ENCODE measurements at places on chromosomes 16 and 17. TPM values are rescaled to one million over a fixed set of nuclear protein-coding genes. Genes with fewer than 3 reads are reported as not detected.

The ACE gene
- total RNA-seq, result 6.4 TPM

The TP53TG3C gene
- total RNA-seq, result not detected

The OR2C1 gene
- 0.19 TPM for total RNA-seq

The CRYBA1 gene
- total RNA-seq, result not detected

The MMP25 gene
- total RNA-seq, result 0.13 TPM

The KRTAP16-1 gene
- total RNA-seq, result not detected

The ORC6 gene
- 42.2 TPM for total RNA-seq

DNA sequence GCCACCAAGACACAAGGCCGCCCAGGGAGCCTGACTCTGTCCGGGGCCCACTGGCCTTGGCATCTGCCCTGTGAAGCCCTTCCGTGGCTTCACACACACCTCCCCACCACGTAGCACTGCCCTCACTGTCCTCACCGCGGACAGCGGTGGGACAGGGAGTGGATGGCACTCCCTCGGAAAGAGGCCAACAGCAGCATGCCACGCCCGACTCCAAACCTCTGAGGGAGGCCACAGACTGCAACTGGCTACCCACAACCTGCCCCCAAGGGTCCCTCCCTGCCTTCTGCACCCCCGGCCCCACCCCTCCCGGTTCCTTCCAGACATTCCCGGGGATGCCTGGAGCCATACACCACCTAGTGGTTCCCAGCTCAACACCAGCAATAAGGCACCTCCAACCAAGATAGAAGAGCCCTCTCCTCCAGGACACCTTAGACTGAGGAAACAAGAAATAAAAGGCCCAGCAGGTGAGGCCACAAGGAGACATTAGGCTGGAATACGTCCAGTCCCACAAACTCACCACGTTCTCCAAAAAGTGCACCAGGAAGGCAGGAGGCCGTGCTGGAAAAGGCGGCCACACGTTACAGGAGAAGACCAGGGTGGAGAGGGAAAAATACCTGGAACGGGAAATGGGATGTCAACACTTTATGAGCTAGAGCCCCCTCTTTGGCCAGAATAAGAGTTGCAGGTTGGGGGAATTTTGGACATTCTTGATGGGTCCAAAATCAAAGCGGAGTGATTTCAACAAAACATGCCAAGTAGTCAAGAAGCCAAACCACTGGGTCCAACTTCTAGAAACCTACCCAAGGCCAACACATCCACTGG lies 310.0 kb downstream of the SOX9 start:
- DNase-seq, result no peak
- H3K4me3 ChIP-seq, result no peak overlapping the region
- no peak overlapping the region for H3K27ac ChIP-seq
- peaks cover 35% of the 10 kb centered on the region for H3K4me1 ChIP-seq

DNA sequence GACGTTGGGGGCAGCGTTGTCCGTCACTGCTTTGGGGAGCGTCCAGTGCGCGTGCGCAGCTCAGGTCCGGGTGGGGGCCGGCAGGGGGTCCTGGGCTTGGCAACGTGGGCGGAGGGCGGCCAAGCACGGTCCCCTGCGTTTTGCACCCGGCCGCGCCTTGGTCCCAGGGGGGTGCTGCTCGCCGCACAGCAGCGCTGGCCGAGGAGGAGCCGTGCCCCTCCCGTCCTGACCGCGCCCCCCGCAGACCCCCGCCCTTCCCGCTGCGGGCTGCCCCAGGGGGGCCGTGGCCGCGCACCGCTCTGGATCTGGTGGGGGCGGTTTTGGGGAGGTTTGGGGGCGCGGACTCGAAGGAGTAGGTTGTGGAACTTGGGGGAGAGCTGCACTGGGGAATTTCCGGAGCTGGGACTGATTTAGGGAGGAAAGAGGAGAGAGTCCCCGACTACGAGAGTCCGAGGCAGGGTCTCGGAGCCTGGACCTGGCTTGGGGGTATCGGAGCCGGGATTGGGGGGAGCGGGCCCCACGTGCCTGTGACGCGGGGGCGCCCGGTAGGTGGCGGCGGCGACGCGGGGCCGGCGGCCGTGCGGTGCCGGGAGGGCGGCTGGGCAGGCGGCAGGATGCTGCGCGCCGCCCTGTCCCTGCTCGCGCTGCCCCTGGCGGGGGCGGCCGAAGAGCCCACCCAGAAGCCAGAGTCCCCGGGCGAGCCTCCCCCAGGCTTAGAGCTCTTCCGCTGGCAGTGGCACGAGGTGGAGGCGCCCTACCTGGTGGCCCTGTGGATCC lies at the start of gene SLC9A5:
Gene SLC9A5 (plus strand): TSS at position 579 of the 777 bp plus-strand sequence. CDS start 36 bp downstream, at position 615.
- H3K4me1 ChIP-seq, result peaks cover 18% of the 10 kb centered on the region
- peak within 1 kb of the TSS; percentile 85 for H3K4me3 ChIP-seq
- no peaks in the 10 kb centered on the region for H3K36me3 ChIP-seq
- H3K27me3 ChIP-seq, result peaks cover 41% of the 10 kb centered on the region

DNA sequence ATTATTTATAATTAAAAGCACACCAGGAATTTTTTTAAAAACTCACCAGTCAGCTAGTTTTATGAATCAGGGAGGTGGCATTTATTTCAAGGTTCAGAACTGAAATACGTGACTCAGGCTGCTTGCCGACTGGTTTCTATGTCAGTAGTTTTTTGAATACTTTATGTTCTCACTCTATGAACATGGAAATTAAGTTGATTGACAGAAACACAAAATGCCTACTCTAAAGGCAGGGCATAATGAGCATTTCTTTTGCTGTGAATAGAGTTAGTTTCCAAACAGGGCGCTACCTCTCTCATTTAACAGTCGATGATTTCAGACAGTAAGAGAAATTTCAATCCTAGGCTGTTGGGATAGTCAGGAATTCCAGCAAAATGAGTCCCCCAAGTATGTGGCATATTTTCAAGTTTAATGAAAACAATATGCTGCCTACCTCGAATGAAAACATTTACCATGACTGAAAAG lies 6.7 kb downstream of the HS3ST3B1 start:
- DNase-seq, result no peak
- no peak overlapping the region for H3K27ac ChIP-seq
- peaks cover 29% of the 10 kb centered on the region for H3K4me1 ChIP-seq
- H3K4me3 ChIP-seq, result peak overlapping the region; percentile 47

DNA sequence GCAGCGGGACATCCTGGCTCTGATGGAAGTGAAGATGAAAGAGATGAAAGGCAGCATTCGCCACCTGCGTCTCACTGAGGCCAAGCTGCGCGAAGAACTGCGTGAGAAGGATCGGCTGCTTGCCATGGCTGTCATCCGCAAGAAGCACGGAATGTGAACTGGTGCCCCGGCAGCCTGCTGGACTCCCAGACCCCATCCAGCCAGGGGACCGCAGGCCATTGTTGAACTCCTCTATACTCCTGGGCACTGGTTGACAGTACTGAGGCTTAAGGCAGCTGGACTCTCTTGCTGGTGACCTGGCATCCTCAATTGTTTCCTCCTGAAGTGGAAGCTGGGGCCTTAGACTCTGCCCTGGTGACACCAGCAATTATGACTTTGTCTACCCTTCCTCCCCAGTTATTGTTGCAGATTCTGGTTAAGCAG lies 1.2 kb downstream of the THAP11 start:
- DNase-seq, result no peak
- H3K27me3 ChIP-seq, result no peaks in the 10 kb centered on the region
- peak overlapping the region; percentile 95 for H3K27ac ChIP-seq
- H3K4me1 ChIP-seq, result peaks cover 39% of the 10 kb centered on the region
- no peaks in the 10 kb centered on the region for H3K36me3 ChIP-seq
- H3K4me3 ChIP-seq, result peak overlapping the region; percentile 90

DNA sequence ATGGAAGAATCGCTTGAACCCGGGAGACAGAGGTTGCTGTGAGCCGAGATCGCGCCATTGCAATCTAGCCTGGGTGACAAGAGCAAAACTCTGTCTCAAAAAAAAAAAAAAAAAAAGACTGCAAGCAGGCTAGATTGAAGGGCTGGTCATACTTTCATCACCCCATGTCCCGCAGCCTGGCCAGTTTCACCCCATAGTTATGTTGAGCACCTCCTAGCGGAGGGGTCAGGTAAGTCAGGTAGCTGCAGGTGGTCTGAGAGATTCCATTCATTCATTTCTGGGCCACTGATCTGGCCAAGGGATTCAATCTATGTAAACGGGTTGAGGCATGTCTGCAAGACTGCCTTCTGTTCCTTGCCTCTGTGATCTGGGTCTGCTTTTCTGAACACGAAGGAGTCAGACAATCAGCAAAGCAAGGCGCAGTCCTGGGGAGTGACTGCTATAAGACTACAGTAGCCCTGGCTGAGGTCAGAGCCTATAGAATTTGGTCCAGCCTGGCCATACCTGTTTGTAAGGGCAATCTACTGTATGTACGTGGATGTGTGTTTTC lies 23.6 kb upstream of the BPTF start:
- H3K4me1 ChIP-seq, result no peaks in the 10 kb centered on the region
- H3K36me3 ChIP-seq, result no peaks in the 10 kb centered on the region
- H3K27ac ChIP-seq, result no peak overlapping the region
- H3K4me3 ChIP-seq, result no peak overlapping the region

GRCh38 chr16:73813527-73813926 lies 483.1 kb upstream of the PSMD7 start:
- no peaks in the 10 kb centered on the region for H3K36me3 ChIP-seq
- no peak for DNase-seq
- H3K27me3 ChIP-seq, result peaks cover 8% of the 10 kb centered on the region
- H3K4me1 ChIP-seq, result peaks cover 9% of the 10 kb centered on the region
- H3K4me3 ChIP-seq, result no peak overlapping the region

- no peak for DNase-seq
- H3K4me1 ChIP-seq, result peaks cover 4% of the 10 kb centered on the region
- no peak overlapping the region for H3K27ac ChIP-seq
- H3K36me3 ChIP-seq, result no peaks in the 10 kb centered on the region
Measured at GRCh38 chr17:74123866-74124444, 79.5 kb upstream of the RPL38 start.

- peaks cover 31% of the 10 kb centered on the region for H3K27me3 ChIP-seq
- no peak overlapping the region for H3K27ac ChIP-seq
- no peak for DNase-seq
Measured at GRCh38 chr16:23914946-23915530, 79.3 kb downstream of the PRKCB start.

DNA sequence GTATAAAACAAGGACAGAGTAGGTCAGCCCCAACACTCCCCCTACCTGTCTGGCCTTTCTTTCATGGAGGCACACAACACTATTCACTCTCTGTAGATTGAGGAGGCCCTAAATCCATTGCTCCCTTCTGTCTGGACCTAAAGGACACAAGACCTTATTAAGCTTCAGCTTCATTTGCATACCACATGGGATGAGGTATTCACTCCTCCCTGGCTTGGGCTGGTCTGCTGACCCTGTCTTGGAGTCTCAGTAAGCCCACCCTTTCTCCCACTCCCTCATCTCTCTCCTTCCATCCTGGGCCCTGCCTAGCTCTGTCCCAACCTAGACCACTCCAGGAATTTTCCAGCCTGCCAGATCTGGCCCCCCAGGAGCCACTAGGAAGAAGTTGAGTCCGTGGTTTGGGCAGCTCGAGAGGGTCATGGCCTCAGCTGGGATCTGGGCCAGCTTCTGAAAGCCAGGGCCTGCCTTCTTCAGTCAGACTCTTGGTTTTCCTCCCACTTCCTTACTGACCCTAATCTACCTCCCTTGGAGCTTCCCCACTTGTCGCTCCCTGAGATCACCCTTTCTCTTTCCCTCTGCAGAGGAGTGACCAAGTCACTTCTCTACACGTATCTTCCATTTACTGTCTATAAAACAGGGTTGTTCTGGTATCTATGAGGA lies 6.5 kb upstream of the LLGL1 start:
- H3K4me1 ChIP-seq, result no peaks in the 10 kb centered on the region
- no peak for DNase-seq
- H3K4me3 ChIP-seq, result no peak overlapping the region
- no peaks in the 10 kb centered on the region for H3K36me3 ChIP-seq
- H3K27me3 ChIP-seq, result no peaks in the 10 kb centered on the region

DNA sequence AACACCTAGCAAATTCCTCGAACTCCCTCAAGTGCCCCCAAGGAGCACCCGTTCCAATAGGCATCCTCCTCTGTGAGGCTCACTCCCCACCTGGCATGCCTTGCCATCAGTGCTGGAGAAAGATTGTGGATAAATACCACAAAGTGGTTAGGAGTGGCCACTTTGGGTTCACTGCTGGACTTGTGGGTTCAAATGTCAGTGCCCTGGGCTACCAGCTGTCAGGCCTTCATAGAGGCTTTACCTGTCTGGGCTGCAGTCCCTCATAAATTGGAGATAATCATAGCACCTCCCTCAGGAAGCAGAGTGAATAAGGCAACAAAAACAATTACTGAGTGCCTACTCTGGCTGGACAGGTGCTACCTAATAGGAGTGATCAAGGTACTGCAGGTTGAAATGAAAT lies 1.5 kb upstream of the SYT17 start:
- no peaks in the 10 kb centered on the region for H3K36me3 ChIP-seq
- DNase-seq, result no peak
- H3K27me3 ChIP-seq, result peaks cover 30% of the 10 kb centered on the region
- no peak overlapping the region for H3K27ac ChIP-seq
- peaks cover 5% of the 10 kb centered on the region for H3K4me1 ChIP-seq

- H3K27me3 ChIP-seq, result no peaks in the 10 kb centered on the region
- H3K4me1 ChIP-seq, result peaks cover 6% of the 10 kb centered on the region
- no peak overlapping the region for H3K4me3 ChIP-seq
- H3K27ac ChIP-seq, result no peak overlapping the region
- DNase-seq, result no peak
Measured at GRCh38 chr17:30000001-30000754, 58.7 kb downstream of the EFCAB5 start.

GRCh38 chr16:57426356-57426755 lies 20.8 kb downstream of the CIAPIN1 start:
- no peaks in the 10 kb centered on the region for H3K4me1 ChIP-seq
- no peak overlapping the region for H3K27ac ChIP-seq
- H3K27me3 ChIP-seq, result no peaks in the 10 kb centered on the region
- no peak for DNase-seq
- H3K36me3 ChIP-seq, result peaks cover 23% of the 10 kb centered on the region

- no peak for DNase-seq
- H3K27ac ChIP-seq, result no peak overlapping the region
- H3K4me3 ChIP-seq, result no peak overlapping the region
- no peaks in the 10 kb centered on the region for H3K27me3 ChIP-seq
- peaks cover 9% of the 10 kb centered on the region for H3K36me3 ChIP-seq
- H3K4me1 ChIP-seq, result no peaks in the 10 kb centered on the region
Measured at GRCh38 chr17:28219771-28220170, 99.2 kb upstream of the TMEM97 start.

DNA sequence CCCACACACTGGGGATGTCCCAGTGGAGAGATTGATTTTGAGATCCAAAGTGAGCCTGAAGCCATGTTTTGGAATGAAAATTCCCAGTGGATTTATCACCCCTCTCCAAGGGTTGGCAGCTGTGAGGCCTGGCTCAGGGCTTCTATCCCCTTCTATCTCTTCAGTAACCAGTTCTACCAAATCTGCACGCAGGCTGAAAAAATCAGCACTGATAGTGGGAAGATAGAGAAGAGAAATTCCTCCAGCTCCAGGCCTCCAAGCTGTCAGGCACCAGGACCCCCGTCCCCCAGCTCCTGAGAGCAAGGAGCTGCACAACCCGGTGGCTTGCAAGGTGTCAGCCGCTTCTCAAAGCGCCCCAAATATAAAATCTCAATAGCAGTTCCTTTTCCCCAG lies 1.0 kb downstream of the FLOT2 start:
- no peak for DNase-seq
- peak overlapping the region; percentile 93 for H3K4me3 ChIP-seq
- H3K27ac ChIP-seq, result peak overlapping the region; percentile 94
